Muscle of arm (tissue), 14 donors: ENCODE measurements at places on chromosomes 7 and 10. TPM values are rescaled to one million over a fixed set of nuclear protein-coding genes. Genes with fewer than 3 reads are reported as not detected.
A peak's percentile ranks its signal among the peaks of the same experiment; 100 is the strongest.

GRCh38 chr7:101066141-101066832 lies 19.0 kb upstream of the TRIM56 start:
- DNase-seq, result no peak

GRCh38 chr7:44767134-44767911 lies 18.7 kb downstream of the ZMIZ2 start:
- no peak for DNase-seq

DNA sequence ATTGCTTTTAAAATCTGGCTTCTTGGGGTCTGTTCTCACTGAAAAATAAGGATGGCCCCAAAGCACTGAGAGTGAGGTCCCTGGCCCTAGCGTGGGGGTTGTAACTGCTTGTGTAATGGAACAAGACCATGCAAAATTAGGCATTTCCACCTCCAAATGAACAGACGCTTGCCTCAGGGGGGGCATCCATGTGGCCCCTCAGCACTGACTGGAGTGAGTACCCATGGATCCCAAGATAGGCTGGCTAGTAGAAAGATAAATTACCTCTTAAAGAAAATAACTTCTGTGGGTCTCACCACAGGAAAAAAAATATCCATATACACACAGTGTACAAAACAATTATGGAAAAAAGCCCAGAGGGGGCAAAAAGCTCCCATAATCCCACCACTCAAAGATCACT lies 15.2 kb upstream of the CPA1 start:
- DNase-seq, result no peak

DNA sequence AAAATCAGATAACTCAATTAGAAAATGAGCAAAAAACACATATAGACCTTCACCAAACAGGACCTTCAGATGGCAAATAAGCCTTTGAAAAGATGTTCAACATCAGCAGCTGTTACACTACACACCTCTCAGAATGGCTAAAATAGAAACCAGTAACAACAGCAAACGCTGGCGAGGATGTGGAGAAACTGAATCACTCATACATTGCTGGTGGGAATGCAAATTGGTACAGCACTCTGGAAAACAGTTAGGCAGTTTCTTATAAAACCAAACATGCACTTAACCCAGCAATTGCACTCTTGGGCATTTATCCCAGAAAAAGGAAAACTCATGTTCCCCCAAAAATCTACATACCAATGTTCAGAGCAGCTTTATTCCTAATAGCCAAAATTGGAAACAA lies 37.7 kb upstream of the SMARCD3 start:
- DNase-seq, result no peak

Gene STAG3
- polyA plus RNA-seq, result 11.0 TPM

Gene HOXA5
- 21.5 TPM for polyA plus RNA-seq

Gene CYP26C1
- not detected for polyA plus RNA-seq

DNA sequence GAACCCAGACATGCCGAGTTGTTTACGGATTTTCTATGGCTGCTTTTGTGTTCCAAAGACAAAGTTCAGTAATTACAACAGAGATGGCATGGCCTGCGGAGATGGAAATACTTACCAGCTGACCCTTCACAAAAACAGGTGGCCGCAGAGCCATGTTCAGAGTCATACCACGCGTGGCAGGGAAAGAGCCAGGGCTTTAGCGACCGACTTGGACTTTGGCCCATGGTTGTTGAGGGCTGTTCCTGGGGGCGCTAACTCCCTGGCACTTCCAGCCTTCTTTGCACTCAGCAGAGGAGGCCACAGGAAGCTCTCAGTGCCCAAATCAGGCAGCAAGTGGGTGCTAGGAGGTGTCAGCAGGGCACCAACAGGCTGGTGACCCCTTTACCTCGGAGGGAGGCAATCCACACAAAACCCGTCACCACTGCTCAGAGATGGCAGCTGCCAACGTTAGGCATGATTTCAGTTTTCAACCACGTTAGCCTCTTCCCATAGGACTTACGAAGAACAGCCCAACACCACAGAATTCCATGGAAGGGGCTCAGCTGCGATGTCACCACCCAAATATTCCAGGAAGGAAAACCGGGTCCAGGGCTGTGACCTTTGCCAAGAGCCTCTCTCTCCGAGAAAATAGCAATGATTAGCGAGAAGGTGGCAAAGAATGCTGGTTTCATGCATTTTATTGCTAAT lies 21.4 kb upstream of the CNPY1 start:
- DNase-seq, result no peak

- no peak for DNase-seq
Observed at GRCh38 chr10:28408237-28408777, 105.4 kb upstream of the MPP7 start.

GRCh38 chr10:47383261-47384147 lies 589 bp downstream of the ZNF488 start:
- DNase-seq, result no peak

- no peak for DNase-seq
Observed at GRCh38 chr7:24036033-24036412, 248.0 kb upstream of the NPY start.

DNA sequence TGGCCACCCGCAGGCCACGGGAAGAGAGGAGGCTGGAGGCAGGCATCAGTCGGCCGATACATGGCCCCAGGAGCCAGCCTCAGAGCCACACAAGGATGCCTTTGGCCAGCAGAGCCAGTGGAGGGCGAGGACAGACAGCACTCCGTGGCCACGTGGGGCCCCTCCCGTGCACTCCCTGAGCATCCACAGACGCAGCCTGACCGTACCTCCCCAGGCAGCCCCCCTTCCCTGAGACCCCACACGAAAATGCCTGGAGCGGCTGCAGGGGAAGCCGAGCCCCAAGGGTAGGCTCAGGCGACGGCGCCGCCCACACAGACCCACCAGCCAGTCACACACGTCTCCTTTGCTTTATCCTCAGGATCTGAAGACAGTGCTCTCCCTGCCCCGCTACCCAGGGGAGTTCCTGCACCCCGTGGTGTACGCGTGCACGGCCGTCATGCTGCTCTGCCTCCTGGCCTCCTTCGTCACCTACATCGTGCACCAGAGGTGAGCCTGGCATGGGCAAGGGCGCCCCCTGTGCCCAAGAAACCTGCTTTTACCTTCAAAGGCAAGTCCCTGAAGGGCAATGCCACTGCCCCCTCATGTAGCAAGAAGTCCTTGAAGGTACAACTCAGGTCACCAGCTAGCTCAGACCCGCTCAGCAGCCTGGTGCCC lies 9.0 kb downstream of the ADGRA1 start:
- DNase-seq, result no peak

DNA sequence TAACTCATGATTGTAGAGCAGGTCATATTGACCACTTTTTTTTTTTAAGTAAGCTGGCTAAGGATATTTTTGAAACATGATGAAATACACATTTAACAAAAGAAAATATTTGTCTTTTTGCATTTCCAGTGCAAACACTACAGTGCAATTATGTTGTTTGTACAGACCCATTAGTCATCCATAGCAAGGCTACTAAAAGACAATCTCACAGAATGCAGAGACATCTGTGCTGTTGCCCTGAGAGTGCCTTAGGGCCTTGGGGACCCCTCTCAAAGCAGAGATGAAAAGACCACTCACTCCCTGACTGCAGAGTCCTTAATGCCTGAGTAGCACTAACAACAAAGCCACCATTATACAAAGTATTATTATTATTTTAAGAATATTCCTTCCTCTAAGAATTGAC lies 104.5 kb downstream of the NRCAM start:
- no peak for DNase-seq

Gene STK31
- polyA plus RNA-seq, result 0.85 TPM

Gene PKD2L1
- not detected for polyA plus RNA-seq

GRCh38 chr10:61399406-61399805 lies 53.8 kb downstream of the TMEM26 start:
- no peak for DNase-seq

DNA sequence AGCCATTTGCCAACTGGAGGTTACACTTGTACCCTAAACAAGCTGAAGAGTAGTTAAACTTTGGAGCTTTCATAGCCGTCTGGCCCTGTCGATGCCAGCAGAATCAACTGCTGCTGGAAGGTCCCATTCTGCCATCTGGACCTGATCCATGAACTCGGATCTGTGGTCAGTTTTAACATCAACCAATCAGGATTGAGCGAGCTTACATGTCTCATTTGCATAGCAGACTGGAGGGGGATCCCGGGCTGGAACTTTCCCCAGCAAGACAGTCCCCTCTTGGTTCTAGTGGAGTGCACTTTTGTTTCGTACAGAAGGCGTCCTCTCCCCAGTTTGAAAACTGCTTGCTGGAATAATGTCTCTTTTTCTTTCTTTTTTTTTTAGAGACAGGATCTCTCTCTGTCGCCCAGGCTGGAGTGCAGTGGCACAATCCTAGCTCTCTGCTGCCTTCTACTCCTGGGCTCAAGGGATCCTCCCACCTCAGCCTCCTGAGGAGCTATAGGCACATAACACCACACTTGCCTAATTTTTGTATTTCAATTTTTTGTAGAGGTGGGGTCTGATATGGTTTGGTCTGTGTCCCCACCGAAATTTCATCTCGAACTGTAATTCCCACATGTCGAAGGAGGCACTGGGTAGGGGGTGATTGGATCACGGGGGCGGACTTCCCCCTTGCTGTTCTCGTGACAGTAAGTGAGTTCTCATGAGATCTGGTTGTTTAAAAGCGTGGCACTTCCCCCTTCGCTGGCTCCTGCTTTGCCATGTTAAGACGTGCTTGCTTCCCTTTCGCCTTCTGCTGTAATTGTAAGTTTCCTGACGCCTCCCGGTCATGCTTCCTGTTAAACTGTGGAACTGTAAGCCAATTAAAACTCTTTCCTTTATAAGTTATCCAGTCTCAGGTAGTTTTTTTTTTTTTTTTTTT lies 42.8 kb upstream of the SEPHS1 start:
- peak; percentile 20 for DNase-seq

Gene ACSM6
- not detected for polyA plus RNA-seq

GRCh38 chr7:13336227-13336626 lies 648.8 kb downstream of the ARL4A start:
- no peak for DNase-seq

Gene PRTFDC1
- polyA plus RNA-seq, result 11.6 TPM

- no peak for DNase-seq
Observed at GRCh38 chr10:14879928-14880193, 1.2 kb downstream of the SUV39H2 start.

DNA sequence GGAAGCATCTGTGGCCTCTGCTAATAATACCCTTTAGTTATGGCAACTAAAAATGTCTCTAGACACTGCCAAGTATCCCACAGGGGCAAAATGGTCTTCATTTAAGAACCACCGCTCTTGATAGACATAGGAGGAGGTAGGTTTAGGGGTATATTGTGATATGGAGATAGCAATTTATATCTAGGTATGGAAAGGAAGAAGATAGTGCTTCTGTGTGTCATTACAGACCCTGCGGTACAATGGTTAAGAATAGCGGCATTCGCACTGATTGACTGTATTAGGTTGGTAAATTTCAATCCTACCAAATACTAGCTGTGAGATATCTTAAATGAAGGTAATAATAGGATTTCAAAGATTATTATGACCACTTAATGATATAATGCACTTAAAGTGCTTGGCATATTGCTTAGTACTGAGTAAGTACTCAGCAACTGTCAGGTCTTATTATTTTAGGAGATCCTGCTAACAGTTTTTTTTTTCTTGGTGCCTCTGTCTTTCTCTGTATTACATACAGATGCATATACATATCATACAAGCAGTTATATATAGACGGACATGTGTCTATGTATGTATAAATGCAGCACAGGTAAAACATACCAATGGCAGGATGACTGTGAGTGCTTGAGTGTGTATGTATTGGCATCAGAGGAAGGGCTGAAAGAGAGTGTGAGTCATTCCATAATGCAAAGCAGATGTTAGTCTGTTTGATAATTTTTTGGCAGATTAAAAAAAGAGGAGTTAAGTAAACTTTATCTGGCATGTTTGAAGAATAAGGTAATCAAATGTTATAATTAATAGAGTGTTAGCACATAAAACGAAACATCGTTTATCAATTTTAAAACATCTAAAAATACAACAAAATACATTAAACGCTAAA lies 50.0 kb upstream of the ITGB8 start:
- DNase-seq, result peak; percentile 15

Gene PON1
- 0.43 TPM for polyA plus RNA-seq

Gene MSMB
- not detected for polyA plus RNA-seq

DNA sequence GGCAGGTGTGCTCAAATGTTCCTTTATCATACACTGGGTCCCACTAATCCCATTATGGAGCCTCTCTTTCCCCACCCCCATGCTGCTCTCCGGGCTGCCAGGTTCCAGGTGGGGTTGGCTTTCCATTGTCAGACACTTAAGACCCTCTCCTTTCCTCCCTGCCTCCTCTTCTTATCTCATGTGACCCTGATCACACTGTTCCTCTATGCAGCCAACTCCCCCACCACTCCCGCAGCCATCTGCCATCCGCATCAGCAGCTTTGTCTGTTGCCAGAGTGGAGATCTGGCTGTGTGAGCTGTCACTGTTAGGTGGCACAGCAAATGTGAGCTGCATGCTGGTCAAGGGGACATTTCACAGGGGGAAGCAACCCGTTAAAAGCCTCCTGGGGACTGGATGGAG lies 391.4 kb downstream of the TNS3 start:
- no peak for DNase-seq

Gene RADIL
- 3.5 TPM for polyA plus RNA-seq

GRCh38 chr7:70082099-70082611 lies 483.9 kb downstream of the AUTS2 start:
- DNase-seq, result peak; percentile 87

DNA sequence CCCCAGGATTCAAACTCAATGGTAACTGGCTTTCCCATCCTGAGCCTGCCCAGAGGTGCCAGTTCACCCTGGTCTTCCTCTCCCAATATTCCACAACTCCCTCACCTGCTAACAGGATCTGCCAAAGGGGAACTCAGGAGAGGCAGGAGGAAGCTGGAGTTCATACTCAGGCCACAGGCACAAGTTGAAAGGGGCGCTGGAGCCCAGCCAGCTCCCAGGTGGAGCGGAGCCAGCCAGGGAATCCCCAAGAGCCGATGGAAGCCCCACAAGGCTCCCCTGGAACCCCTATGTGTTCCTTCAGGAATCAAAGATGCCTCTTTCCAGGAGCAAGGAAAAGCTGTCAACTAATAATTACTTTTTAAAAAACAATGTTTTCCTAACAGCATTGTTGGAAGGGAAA lies 63.5 kb downstream of the SH3PXD2A start:
- DNase-seq, result no peak

Gene DYNC1I1
- 0.80 TPM for polyA plus RNA-seq

Gene MYO1G
- polyA plus RNA-seq, result 0.71 TPM

- DNase-seq, result no peak
Observed at GRCh38 chr10:102493771-102494170, 8.7 kb downstream of the ACTR1A start.

GRCh38 chr10:29022513-29022912 lies 266.4 kb upstream of the LYZL1 start:
- no peak for DNase-seq

- no peak for DNase-seq
Observed at GRCh38 chr7:20491284-20491683, 124.2 kb upstream of the ABCB5 start.

- no peak for DNase-seq
Observed at GRCh38 chr7:147912291-147912690, 678.3 kb upstream of the C7orf33 start.

Gene ASB15
- polyA plus RNA-seq, result 9.5 TPM

Gene MAGI2
- polyA plus RNA-seq, result 7.7 TPM

Gene SAMD9L
- polyA plus RNA-seq, result 12.5 TPM
